ENCODE measurements at places on chromosomes 12 and 14.

- no peak for DNase-seq
Measured at GRCh38 chr12:26299751-26300150, 104.4 kb downstream of the SSPN start.

- DNase-seq, result no peak
Measured at GRCh38 chr14:86852530-86852929, 1140.5 kb downstream of the GALC start.

GRCh38 chr14:90677484-90678050, 138.7 kb downstream of the TTC7B start:
- DNase-seq, result no peak

- DNase-seq, result no peak
Measured at GRCh38 chr12:112533528-112533927, 114.8 kb downstream of the PTPN11 start.

GRCh38 chr12:120532701-120533238, 1.4 kb upstream of the RNF10 start:
- DNase-seq, result no peak

GRCh38 chr14:87712396-87713090, 280.4 kb downstream of the GALC start:
- no peak for DNase-seq

DNA sequence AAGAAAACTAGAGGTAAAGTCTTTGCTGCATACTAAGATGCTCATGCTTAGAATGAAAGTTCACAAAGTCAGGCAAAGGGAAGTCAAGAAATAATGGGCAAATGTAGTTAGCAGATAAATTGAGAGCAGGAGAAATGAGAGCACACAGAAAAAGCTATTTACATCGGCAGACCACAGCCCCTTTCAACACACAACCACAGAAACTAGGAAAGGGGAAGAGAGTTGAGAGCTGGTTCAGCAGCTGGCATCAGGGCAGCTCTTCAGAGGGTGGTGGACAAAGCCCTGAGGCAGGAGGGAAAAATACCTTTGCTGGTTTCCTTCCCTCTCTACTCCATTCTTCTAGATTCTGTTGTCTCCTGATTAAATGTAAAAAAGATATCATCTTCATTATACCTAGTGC, 95.4 kb upstream of the ANO4 start:
- DNase-seq, result no peak

- no peak for DNase-seq
Measured at GRCh38 chr12:34601689-34602088, 579.4 kb downstream of the ALG10 start.

DNA sequence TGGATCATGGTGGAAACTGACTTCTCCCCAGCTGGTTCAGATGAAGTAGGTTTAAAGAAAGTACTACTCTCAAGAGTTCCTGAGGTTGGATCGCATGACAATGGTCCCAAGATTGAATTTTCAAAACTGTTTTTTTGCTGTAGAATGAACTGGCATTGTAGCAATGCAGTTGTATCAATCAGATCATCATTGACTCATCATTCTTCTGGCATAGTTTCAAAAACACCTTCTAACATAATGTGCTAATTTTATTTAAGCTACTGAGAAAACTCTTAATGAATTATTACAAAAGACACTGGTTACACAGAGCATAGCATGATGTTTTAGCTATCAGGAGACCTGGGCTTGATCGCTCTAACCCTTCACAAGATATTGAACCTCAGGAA, 384.5 kb upstream of the DCN start:
- DNase-seq, result no peak

DNA sequence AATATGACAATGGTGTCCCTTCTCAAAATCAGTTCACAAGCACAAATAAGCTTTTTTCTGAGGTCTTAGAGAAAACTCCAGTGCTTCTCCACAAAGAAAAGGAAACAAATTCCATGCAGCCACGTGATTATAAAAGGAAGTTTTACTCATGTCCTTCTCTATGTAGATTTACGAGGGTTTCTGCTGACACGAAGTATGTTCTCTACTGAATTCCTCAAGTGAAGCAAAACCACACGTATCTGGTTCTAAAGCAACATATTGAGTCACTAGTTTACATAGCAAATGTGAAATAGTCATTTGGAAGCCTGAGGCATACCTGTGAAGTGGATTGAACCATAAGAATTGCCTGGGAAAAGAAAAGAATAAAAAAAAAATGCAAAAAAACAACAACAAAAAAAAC, 31.9 kb downstream of the BMP4 start:
- DNase-seq, result no peak
